HT-29 (cell line): ENCODE measurements at places on chromosomes 6 and 20.

- no peak for DNase-seq
These were observed 15.0 kb upstream of the ABHD16B start for GRCh38 chr20:63846128-63846771.

GRCh38 chr6:113734982-113735381 is 122.2 kb upstream of the MARCKS start:
- peak; percentile 9 for DNase-seq

- DNase-seq: no peak
These were observed 594.2 kb upstream of the CHD6 start for GRCh38 chr20:42212391-42212790.

- DNase-seq: peak; percentile 77
These were observed 940.5 kb upstream of the MANEA start for GRCh38 chr6:94636780-94637385.

DNA sequence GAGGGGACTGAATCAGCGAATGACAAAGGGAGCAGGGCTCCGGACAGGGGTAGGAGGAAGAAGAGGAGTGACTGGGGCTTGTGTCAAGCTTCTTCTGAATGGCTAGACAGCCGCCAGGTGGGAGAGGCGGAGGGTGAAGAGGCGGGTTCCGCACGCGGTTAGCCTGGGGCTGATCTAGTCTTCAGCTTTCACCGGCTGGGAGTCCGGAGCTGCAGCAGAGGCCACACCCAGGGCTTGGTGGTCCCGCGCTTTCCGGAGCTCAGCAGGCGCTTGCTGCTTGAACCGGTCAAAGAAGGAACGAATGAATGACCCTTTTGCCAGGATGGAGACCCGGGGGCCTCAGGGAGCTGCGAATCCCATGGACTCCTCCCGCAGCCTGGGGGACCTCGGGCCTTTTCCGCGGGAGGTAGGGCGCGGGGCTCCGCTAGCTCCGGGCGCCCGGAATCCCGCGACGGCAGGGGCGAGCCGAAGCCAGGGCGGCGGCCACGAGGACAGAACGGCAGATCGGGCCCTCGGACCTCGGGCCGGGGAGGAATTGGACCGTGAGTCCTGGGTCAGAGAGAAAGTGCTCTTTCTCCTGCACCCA is at the start of gene C6orf141:
Gene C6orf141, plus strand, starts transcription at position 177 of the 586 bp plus-strand sequence. Its CDS starts 125 bp downstream, at position 302.
- peak; percentile 88 for DNase-seq

DNA sequence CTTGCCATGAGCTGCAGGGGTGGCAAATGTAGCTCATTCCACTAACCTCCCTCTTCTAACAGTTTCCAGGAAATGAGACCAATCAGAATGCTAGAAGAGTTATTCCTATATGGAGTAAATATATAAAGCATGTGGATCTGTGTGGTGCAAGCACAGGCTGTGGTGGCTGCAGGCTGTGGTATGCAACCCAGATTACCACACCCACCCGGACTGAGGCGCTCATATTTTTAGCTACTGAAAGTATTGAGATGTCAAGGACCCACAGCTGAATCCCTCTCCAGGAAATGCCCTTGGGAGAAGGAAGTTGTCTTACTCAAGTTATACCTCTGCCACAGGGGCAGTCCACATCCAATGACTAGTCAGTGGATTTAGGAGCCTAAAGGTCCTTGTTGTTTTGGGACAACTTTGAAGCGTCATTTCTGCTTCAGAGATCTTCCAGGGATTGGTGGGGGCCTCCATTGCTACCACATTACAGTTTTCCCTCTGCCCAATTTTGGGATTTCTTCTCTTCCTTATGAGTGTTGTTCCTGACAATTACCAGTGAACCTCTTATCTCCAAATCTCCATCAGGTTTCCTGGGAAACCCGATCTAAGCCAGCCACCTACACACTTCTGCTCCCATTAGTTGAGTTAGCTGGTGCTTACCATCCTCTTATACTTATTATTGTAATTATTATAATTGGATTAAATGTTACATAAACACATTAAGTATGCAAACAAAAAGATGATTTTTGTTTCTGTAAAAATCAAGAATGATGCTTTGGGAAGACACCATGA is 12.1 kb upstream of the REPS1 start:
- DNase-seq: no peak

DNA sequence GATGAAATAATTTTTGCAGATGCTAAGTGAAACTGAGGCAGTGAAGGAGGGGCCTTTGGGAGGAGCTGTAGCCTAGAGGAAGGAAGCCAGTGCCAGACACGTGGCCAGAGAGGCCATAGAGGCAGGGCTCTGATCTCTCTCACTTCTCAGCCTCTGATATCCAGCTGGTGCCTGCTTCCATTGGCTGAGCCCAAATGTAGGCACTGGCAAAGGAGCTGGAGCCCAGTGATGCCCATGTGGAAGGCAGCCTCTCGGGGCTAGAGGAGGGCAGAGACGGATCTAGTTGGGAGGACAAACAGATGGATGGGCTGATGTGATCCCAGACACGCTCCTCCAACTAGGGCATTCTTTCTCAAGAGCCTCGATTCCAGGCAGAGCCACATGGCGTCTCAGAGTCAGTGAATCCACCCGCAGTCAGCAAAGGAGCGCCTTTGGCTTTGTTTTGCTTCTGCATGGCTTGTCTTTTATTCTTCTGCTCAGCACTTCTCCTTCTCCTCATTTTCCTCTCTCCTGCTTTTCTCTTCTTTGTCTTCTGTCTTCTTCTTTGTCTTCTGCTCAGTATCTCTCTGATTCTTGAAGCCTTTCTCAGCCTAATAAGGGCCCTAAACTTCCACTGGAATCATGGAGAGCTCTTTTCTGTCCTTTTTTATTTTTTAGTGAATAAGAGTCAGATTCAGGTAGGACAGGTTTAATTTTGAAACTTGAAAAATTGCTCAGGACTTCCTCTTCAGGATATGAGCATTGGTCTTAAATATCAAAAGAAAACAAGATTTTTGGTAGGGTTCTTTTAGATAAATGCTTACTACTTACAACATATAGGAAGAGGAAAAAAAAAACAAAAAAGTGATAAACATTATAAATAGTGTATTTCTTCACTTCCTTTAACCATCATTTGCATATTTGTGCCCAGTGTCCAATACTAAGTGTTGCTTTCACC is 41.8 kb downstream of the CYP24A1 start:
- no peak for DNase-seq

DNA sequence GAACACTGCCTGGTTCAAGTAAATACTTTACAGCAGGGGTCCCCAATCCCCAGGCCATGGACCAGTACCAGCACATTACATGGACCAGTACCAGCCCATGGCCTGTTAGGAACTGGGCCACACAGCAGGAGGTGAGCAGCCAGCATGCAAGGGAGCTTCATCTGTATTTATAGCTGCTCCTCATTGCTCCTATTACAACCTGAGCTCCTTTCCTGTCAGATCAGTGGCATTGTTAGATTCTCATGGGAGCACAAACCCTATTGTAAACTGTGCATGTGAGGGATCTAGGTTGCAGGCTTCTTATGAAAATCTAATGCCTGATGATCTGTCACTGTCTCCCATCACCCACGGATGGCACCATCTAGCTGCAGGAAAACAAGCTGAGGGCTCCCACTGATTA is 12.0 kb upstream of the RBPJL start:
- DNase-seq: no peak

DNA sequence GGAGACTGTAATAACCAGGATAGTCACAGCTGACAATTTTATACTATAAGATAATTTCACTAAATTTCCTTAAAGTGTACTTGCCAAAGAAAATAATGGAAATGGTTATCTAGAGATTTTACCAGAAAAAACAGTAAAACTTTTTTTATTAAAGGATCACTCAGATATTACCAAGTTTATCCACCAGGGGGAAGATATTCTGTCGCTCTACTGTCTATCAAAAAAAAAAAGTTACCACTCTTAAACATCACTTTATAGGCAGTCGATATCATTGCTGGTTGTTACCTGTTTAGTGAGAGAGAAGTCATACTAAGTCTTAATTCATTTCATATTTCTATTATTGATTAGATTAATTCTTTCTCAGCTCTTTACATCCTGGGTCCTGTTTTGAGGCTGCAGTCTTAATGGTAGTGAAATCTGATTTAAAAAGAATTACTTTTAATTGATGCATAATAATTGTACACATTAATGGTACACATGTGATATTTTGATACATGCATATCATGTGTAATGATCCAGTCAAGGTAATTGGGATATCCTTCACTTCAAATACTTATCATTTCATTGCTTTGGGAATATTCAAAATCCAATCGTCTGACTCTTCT is 18.9 kb downstream of the L3MBTL3 start:
- peak; percentile 31 for DNase-seq

DNA sequence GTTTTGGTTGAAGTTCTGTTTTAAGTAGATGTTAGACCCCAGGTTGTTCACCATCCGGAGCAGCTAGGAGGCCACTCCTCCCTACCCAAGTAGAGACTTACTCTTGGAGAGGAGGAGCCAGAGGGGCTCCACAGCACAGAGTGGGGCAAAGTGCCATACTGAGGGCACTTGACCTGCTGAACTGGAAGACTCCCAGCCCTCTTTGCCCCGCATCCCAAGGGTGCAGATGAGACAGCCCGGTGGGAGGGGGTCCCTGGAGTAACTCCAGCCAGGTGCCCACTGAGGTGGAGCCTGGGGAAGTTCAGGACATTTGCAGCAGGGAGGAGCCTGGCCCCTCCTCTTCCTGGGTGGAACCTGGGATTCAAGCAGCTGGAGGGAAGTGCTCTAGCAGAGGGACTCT is 102.1 kb upstream of the GPR6 start:
- no peak for DNase-seq

GRCh38 chr20:38460040-38460623 is 12.5 kb upstream of the RALGAPB start:
- DNase-seq: peak; percentile 94

DNA sequence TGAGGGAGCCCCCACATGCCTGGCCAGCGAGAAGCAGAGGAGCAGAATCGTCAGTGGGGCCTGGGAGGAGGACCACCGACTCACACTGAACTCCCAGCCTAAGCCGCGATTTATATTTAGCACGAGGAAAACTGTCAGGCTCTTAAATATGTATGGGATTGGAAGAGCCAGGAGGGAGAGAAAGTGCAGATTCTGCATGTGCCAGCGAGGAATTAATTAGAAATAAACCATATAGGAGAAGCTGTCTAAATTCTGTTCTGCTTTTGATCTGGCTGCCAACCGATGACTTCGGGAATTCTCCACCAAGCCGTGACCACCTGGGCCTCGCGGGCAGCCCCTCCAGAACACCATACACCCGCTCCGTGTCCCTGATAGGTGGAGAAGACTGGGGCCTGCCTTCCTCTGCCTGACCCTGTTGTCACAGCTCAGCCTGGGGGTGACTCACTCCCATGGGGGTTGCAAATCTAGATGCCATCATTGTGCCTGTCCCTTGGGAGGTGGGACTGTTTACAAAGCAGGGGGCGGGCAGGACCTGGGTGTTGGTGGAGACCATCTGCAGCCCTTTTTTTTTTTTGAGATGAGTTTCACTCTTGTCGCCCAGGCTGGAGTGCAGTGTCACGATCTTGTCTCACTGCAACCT is 91.1 kb upstream of the PMEPA1 start:
- no peak for DNase-seq

- DNase-seq: no peak
These were observed 11.0 kb upstream of the FILIP1 start for GRCh38 chr6:75504465-75505222.

DNA sequence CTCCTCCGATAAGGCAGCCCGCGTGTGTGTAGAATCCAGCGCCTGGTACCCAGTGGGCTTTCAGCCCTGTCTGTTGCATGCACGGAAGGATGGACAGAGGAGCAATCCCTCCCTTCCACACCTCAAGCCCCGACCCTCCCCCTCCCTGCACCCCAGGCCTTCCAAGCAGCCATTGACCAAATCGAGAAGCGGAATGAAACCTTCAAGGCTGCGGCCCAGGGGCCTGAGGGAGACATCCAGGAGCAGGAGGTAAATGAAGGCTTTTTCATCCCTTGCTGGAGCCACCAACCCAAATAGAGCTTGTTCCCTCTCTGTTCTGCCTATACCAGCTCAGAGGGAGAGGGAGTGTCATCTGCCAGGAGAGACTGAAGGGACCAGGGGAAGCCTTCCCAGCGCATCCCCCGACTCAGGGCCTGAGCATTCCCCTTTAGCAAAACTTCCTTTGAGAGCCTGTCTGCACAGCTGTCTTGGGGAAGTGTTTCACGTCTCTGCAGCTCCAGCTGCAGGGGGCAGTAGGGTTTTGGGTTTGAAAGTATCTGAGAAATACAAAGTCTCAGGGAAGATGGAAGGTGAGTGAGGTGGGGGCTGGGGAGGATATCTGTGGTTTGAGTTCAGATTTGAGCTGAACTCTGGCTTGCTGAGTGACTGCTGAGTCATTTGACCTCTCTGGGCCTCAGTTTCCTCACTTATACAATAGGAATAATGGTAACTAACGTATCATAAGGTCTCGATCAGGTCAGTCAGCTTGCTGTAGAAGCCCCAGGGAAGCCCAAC is 16.1 kb downstream of the FGD2 start:
- peak; percentile 30 for DNase-seq

DNA sequence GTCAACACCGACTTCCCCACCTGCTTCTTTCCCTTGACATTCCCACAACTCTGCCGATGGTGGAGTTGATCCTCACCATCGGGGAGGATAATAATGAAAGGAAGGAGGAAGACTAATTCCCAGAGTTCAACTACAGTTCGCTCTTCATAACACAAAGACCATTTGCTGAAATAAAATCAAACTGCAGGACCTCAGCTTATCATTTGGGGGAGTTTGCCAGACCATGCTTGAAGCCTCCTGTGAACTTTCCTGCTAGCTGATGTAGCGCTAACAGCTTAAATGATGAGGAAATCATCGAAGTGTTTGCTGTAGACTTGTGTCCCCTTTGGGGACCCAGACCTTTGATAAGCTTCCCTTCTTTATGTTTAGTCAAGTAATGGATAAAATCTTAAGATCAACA is 26.2 kb downstream of the PROKR2 start:
- DNase-seq: no peak

GRCh38 chr6:90343576-90343975 is 46.9 kb upstream of the BACH2 start:
- peak; percentile 4 for DNase-seq

DNA sequence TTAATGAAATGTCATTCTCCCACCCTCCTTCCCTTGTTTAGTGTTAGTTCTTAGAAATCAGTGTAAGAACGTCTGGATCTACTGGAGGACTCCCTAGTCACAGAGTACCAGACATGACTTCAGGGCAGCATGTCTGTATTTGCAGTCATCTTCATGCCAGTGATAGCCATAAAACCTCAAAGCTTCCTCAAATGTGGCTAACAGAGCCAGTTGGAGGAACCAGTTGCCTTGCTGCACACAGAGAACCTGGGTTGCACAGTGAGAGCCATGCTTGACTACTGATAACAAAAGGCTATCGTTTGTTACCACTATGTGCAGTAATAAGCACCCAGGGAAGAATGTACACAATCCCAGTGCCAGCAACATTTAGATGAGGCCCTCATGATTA is 20.1 kb downstream of the NT5E start:
- no peak for DNase-seq

GRCh38 chr20:19778404-19778803 is 20.3 kb downstream of the RIN2 start:
- DNase-seq: no peak

GRCh38 chr20:36493801-36494114 is 47.6 kb upstream of the MYL9 start:
- DNase-seq: no peak
